ENCODE measurements at places on chromosomes 3 and 15.

DNA sequence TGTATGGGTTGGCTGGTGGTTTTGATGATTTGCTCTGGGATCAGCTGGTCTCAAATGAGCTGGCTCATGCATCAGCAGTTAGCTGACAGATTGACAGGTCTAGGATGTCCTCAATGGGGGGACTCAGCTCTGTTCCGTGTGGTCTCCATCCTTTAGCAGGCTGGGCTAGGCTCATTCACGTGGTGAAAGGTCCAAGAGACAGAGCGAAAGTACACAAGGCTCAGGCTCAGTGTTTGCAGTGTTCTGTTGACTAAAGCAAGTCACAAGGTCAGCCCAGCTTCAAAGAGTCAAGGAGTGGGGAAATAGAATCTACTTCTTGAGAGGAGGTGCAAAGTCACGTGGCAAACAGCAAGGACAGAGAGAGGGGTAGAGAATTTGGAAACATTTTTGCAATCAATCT lies 126.5 kb upstream of the CMC1 start:
- no peak for DNase-seq

GRCh38 chr15:30921781-30922479 lies 18.2 kb downstream of the FAN1 start:
- DNase-seq, result no peak

GRCh38 chr3:150147776-150148175 lies 177.1 kb upstream of the PFN2 start:
- peak; percentile 85 for DNase-seq

GRCh38 chr3:171407759-171408158 lies 52.4 kb downstream of the TNIK start:
- DNase-seq, result peak; percentile 35

DNA sequence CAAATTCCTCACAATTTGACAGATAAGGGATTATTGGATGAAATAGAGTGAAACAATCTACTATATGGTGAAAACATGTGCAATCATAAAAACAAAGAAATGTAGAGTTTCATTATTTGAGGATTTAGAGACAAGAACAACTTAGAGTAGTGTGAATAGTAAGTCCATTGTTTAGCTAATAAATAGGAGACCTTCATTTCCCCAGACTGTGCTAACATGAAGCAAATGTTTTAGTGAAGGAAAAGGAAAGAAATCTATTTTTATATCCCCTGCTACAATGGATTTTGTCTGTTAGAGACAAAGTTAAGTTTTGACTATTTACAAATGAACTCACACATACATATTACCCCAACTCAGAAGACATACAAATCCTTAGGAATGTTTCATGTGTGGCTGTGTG lies 77.8 kb downstream of the EFL1 start:
- no peak for DNase-seq

- peak; percentile 62 for DNase-seq
Observed at GRCh38 chr15:71748293-71748718, 62.0 kb upstream of the NR2E3 start.

GRCh38 chr3:46895204-46895660 lies 17.7 kb downstream of the PTH1R start:
- DNase-seq, result peak; percentile 54

DNA sequence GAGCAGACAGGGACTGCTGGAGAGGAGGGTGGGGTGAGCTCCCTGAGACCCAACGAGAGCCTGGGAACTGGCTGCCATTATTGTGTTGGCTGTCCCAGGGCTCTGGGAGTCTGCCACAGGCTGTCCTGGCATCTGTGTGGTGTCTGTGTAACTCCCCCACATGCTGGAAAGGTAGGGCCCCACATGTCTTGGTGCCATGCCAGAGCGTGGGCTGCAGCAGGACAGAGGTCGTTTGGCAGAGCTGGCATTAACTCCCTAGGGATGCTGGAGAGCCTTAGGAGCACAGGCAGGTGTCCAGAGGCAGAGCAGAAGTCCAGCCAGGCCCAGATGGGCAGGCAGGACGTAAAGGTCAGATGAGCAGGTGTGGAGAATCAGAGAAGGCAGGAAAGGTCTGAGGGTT lies 9.7 kb downstream of the TIMP4 start:
- DNase-seq, result no peak

DNA sequence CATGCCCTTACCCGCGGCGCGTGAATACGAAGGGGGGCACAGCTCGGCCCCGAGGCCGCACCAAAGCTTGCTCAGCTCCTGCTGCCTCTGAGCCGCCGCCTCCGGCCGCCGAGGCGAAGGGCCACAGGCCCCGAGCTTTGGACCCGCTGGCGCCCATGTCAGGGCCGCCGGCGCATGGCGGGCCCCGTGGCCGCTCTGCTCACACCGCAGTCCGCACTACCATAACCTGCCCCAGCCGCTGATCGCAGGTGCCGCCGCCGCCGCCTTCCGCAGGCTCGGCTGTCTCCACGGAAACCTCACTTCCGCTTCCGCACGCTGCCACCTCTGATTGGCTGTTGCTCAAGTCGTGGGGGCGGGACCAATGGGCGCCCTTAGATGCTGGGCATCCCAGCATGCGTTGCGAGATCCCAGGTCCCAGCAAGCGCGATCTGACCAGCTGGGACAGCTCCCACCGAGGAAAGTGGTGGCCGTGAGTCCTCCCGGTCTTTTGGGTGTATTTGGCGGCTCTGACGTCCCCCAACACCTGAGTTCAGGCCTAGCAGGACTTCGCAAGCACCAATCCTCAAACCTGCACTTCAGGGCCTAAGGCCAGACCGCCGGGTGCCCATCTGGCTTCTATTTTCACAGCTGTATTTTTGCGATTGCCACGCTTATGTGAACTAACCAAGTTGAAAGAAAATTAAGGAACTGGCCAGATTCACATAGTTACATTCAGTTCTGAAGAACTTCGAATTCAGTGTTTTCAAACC lies at the start of gene TUSC2:
Gene TUSC2 (minus strand): TSS at position 281 of the 749 bp plus-strand sequence. CDS start 124 bp downstream, at position 157.
- peak; percentile 97 for DNase-seq

DNA sequence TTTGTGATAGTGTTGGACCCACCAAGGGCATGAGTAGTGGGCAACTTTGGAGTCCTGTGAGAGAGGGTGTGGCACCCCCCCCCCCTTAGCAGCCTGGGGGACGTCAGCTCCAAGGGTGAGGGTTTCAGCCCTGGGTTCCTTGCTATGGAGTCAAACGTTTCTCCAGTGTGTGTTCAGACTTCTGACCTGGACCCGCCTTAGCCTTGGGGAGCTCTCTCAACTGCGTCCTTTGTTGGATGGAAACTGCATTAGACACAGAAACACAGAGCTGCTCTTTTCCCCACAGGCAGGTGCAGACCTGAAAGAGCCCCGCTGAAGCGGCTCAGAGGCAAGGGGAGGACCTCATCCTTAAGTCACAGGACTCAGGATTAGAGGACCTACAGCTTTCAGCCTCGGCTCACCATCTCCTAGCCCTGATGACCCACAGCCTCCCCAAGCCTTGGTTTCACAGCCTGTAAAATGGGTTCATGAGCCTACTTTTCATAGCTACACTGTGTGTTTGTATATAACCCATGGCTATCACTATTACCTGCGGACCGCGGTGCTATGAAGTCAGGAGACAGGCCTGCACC lies 19.9 kb downstream of the ZNF710 start:
- DNase-seq, result no peak

GRCh38 chr3:176992565-176992964 lies 204.7 kb downstream of the TBL1XR1 start:
- no peak for DNase-seq

GRCh38 chr15:38863381-38863780 lies 298.8 kb upstream of the RASGRP1 start:
- no peak for DNase-seq

GRCh38 chr15:67855842-67856241 lies 16.0 kb upstream of the RNU6-1 start:
- DNase-seq, result no peak

DNA sequence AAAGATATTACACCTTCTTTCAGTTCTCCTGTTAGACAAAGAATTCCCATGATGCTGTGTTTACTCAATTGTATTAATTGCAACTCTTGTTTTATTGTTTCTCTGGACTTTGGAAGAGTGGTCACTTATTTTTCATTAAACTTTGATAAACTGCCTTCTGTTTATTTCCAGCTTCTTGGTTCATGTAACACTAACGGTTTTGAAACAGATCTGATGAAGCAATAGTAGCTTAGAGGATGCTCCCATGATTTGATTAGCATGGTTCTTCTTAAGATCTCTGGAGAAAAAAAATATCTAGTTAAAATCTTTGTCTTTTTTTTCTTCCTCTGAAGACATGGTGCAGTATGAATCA lies 90.1 kb downstream of the FNDC3B start:
- DNase-seq, result peak; percentile 93

GRCh38 chr3:160171813-160172212 lies 53.4 kb upstream of the C3orf80 start:
- no peak for DNase-seq

- no peak for DNase-seq
Observed at GRCh38 chr3:186532598-186533072, 11.5 kb downstream of the CRYGS start.

DNA sequence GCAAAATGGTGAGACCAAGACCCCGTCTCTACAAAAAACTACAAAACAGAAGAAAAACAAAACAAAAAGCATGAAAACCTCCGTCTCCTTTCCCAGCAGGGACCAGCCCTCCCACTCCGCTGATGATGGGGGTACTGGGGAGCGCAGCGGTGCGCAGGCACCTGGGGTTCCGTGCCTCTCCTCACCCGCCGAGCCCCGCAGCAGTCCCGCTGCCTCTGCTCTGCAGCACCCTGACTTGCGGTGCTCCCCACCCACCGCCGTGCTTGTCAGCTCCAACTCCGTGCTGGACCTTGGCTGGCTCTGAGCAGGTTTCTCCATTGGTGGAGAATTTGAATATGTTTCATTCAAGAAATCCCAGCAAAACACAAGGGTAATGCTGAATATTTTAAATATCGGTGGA lies 46.7 kb upstream of the ATP10A start:
- no peak for DNase-seq

DNA sequence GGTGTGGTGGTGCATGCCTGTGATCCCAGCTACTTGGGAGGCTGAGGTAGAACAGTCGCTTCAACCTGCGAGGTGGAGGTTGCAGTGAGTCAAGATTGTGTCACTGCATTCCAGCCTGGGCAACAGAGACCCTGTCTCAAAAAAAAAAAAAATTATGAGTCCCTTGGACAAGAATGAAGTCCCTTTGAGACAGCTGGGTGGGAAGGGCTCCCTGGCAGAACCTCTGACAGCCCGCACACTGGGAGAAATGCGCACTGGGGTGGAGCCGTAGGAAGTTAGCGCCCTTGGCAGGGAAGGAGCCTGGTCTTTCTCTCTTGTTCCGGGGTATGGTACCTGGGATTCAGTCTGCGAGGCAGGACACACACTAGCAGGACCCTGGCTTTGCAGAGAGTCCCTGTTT lies 51.4 kb downstream of the SLC30A4 start:
- DNase-seq, result no peak

- DNase-seq, result no peak
Observed at GRCh38 chr3:158953131-158953530, 151.3 kb downstream of the MFSD1 start.

GRCh38 chr15:64141798-64142512 lies 9.6 kb upstream of the SNX22 start:
- no peak for DNase-seq

DNA sequence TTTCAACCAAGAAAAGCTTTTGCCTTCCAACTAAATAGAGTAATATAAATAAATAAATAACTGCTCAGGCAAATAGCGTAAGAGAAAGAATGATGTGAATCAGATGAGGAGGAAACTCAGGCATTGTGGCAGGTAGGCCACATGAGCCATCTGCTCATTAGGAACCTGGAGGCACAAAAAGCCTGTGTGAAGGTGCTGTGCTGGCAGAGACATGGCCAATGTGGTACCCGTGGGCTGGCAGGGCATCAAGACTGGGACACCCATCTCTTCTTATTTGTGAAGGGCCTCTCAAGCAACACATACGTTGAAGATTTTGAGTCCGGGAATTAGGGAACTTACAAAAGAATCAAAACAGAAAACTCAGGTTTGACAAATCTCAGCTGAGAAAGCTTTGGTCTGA lies 9.5 kb downstream of the ANKRD34C start:
- no peak for DNase-seq

DNA sequence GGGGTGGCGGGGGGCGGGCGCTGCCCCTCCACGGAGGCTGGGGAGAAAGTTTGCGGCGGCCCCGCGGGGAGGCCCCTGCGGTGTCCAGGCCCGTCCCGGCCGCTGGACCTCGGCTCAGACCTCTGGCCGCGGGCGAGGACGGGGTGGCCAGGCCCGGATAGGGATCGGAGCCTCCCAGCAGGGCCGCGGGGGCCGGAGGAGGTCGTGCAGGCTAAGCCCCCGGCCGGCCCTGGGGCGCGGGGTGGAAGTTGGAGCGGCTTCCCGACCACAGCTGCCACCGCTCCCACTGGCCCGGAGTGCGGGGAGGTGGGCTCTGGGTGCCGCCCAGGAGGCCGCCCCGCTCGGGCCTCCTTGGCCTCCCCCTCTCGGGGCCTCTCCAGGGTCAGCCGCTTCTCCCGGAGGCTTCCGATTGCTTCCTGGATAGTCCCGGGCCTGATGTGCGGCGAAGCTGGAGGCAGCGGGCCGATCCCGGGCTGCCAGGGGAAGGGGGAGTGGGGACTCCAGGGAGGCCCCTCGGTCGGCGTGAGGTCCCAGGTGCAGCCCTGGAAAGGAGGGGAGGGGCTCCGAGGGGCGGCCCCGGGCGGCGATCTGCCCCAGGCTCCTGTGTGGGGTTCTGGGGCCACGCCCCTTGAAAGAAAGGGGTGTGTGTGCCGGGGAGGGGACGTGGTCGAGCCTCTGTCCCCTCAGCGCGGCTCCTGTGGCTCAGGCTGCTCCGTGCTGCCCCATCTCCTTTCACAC lies 907 bp downstream of the PLXNA1 start:
- DNase-seq, result peak; percentile 50

DNA sequence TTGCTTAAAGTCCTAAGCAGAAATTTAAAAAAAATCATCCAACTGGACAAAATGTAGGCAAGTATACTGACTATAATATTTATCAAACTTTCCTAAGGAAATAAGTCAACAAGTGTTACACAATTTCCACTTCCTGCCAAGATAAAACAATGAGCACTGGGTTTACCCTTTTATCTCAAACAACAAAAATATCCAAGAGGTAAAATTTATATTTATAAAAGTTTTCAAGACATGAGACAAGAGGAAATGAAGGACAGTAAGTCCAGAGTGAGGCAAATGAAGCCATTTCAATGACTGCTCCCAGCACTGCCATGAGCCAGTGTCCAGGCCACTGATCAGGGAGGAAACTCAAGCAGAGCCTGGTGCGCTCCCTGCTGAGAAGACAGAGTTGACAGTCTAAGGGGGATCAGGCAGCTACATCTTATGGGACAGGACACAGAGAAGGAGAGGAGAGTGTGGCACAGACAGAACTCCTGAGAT lies 439.4 kb downstream of the RAP2B start:
- DNase-seq, result no peak

DNA sequence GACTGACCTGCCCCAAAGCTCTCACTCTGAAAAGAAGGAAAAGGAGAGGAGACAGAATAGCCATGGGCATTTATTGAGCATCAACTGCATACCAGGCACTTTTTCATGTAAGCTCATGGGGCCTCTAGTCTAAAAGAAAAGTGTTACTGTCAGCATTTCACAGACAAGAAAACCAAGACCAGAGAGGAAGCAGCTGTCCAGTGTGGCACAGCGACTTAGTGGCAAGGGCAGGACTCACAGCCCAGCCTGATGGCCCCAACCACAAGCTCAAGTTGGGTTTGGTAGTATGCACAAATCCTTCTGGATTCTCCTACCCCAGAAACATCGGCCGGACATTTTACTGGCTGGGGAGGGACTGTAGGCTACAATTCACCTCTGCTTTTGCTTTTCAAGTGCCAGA lies 5.8 kb downstream of the EFCC1 start:
- no peak for DNase-seq
